ENCODE measurements at places on chromosomes 7 and 10.

DNA sequence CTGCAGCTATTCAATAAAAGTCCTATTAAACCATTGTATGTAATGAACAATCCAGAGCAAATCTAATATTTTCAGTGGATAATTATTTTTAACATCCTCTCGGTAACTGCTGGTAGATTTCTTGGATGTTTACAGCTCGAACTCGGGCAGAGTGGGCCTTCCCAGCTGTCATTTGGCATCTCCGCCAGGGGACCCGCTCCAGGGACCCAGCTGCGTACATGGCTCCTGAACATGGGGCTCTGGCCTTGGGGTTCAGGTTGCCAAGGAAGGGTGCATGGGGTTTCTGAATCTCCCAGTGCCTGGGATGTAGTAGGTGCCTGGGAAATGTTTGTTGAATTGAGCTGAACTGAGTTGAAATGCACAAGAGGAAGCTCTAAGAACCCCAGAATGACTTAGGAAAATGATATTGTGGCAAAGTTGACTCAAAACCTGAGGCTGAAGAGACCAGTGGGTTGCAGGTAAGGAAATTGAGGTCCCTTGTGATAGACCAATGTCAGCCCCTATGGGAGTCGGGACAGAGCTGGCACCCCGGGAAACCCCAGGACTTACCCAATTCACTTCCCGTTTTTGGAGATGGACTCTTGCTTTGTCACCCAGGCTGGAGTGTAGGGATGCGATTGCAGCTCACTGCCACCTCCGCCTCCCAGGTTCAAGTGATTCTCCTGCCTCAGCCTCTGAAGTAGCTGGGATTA lies 228.4 kb downstream of the CUX1 start:
- no peak for DNase-seq

DNA sequence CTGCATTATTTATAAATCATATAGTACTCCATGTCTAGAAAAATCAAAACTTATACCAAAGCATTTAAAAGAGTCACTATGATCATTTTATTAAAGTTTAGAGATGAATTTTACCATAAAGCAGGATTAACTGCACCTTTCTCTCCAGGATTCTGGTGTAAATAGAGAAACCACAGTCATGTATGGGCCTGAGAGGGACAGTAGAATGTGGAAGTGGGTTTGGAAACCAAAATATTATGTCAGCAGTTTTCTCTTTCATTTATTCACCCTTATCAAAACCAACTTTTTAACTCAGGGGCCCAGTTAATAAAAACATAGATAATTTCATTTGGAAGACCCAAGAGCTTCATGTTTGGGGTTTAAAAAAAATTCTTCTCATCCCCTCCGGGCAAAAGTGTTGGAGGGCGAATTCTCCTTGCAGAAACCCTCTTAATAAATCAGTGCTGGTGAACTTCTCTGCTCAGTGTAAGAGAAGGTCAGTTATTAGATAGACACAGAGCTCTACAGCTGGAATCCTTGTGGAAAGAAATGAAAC lies 266.2 kb downstream of the CREB5 start:
- DNase-seq, result peak; percentile 31

DNA sequence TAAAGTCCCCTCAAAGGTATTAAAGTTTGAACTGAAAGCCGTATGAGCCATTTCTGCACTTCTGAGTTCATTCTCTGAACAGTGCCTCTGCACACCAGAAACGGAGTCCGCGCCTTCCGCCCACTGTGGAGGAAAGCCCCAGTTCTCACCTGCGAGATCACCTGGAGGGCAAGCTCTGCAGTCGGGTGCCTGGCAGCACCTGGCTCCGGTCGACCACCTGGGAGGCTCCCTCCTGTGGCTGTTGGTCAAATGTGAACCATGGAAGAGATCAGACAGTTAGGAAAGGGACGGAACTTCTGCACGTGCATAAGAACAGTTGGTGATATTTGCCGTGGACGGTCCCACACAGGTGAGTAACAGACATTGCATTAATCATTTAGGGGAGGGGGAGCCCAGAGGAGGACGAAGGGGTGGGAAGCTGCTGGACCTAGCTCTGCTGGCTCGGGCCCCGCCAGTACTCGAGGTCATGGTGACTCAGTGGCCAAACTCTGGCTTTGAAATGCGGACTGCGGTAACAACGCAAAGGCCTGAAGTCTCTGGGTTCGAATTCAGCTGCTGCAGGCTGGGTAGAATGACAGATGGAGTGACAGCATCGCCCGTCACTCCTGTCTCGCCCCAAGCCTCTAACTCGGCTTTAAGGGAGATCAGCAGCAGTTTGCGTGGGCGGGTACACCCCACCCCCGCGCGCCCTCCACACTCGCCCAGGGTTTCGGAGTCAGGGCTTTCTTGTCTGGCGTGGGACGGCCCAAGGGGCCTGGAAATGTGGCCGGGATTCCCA lies 1.7 kb upstream of the DPYSL4 start:
- no peak for DNase-seq

DNA sequence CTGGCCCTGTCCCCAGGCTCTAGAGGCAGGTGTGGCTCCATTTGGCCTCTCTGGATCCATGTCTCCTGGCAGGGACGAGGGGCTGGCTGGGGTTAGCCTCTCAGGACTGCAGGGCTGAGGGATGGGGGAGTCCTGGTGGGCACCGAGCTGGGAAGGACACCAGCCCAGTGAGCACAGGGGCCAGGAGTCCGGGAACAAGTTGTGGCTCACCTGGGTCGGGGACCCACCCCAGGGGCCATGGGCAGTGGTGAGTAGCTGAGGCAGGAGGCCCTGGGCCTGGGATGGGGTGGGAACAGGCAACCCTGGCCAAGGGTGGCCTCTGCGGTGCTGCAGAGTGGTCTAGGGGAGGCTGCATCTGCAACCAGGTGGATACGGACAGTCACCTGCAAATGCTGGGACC lies 24.1 kb downstream of the ANTXRL start:
- no peak for DNase-seq

- no peak for DNase-seq
Observed at GRCh38 chr10:23362879-23363792, 18.5 kb upstream of the C10orf67 start.

DNA sequence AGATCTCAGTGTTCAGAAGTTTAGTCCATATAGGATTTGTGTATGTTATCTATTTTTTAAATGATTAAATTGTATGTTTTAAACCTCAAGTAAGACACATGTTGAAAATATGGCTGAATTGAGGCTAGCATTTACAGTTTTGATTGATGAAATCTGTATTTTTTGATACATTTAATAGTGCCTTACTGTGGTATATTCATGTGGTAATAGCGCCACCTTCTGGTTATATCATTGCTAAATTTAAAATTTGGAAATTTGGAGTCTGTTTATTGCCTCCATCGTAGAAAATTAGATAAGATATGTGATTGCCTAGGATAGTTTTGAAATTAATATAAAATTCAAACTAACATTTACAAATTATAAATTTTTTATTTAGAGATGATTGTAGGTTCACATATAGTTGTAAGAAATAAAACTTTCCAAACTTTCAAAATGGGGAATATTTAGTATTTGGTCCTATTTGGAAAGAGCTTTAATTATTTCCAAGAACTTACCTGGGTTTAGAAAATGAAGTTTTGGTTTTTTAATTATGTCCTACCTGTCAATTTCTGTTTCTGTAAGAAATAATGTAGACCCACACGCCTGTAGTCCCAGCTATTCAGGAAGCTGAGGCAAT lies 19.1 kb upstream of the ARMS2 start:
- peak; percentile 48 for DNase-seq

DNA sequence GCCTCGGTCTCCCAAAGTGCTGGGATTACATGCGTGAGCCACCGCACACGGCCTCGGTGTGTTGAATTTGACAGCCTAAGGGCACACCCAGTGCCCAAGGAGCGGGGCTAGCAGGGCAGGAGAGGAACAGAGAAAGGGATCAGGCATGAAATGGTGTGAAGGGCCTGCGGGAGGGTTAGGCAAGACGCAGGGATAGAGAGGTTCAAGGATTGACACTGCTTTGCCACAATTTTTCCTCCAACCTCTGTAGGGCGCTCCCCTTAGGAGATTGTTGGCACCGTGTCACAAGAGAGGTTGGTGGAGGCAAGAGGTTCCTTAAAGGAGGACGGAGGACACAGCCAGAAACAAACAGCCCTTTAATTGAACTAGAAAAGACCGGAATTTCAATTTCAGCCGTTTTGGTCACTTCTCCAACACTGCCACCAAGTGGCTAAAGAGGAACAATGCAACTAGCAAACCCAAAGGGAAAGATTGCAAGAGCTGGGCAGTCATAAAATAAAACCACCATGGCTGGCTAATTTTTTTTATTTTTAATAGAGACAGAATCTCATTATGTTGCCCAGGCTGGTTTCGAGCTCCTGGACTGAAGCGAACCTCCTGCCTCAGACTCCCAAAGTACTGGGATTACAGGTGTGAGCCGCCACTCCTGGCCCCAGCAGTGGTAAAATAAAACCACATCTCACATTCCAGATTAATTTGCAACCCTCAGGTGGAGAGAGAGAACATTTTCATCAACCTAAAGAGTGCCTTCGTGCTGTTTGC lies 6.9 kb upstream of the CREB3L2 start:
- DNase-seq, result peak; percentile 69

GRCh38 chr7:37433166-37433565 lies 15.5 kb downstream of the ELMO1 start:
- no peak for DNase-seq

- peak; percentile 70 for DNase-seq
Observed at GRCh38 chr10:125076891-125077541, 83.3 kb downstream of the CTBP2 start.

GRCh38 chr10:27695706-27696105 lies 49.9 kb downstream of the MKX start:
- no peak for DNase-seq

- DNase-seq, result no peak
Observed at GRCh38 chr10:79181227-79181626, 112.5 kb downstream of the ZMIZ1 start.

GRCh38 chr10:454860-455259 lies 234.6 kb downstream of the DIP2C start:
- peak; percentile 88 for DNase-seq

DNA sequence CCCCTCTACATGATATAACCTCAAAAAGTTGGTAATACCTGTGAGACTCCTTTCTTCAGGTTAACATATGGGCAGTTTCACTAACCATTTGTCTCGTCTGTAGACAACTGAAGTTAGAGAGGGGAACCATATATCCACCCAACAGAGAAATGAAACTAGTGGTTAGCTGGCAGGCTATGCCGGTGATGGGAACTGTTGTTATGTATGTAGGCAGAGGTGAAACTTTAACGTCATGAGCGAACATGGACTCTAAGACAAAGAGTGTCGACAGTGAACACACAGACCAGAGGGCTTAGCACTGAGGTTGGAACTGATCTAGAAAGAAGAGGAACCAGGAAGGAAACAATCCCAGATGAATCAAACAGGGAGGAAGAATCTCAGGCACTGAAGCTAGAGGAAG lies 112.4 kb downstream of the ELMO1 start:
- no peak for DNase-seq

- no peak for DNase-seq
Observed at GRCh38 chr10:126857178-126857806, 47.9 kb upstream of the DOCK1 start.

DNA sequence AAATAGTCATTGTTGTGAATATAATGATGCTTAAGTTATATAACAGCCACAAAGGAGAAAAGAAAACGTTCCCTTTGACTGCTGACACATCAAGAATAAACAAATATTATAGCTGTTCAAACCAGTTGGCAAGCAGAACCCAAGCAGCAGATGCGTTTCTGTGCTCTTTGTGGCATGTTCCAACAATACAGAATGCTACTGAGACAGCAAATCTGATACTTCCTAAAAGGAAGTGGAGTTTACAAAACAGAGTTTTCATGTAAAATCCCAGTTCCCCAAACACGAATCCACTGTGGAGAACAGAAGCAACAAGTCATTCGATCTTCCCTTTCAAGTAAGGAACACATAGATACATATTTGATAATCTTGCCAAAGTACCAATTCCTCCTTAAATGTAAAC lies 170.9 kb upstream of the ASAH2 start:
- DNase-seq, result no peak

DNA sequence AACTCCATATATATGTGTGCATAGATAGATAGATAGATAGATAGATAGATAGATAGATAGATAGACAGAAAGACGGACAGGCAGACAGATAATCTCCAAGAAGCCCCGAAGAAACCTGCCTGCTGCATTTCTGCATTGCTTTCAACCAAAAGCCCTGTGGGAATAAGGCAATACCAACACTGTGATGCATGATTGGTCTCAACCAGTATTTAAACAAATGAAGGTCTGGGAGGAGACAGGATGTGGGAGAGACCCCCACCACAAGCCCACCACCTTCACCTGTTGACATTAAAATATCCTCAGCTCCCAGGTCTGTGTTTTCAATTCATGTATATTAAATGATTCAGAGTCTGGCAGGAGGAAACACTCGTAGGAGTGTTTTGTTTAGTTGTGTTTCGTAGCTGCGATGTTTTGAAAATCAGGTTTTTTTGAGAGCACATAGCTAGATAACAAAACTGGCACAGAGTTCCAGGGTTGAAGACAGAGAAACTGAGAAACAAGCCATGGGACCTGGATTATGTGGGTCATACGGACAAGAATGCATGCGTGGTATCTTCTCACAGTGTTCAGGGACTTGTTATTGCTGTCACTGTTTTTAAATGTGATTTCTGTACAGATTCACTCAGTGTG lies 200.7 kb upstream of the AHR start:
- DNase-seq, result no peak

DNA sequence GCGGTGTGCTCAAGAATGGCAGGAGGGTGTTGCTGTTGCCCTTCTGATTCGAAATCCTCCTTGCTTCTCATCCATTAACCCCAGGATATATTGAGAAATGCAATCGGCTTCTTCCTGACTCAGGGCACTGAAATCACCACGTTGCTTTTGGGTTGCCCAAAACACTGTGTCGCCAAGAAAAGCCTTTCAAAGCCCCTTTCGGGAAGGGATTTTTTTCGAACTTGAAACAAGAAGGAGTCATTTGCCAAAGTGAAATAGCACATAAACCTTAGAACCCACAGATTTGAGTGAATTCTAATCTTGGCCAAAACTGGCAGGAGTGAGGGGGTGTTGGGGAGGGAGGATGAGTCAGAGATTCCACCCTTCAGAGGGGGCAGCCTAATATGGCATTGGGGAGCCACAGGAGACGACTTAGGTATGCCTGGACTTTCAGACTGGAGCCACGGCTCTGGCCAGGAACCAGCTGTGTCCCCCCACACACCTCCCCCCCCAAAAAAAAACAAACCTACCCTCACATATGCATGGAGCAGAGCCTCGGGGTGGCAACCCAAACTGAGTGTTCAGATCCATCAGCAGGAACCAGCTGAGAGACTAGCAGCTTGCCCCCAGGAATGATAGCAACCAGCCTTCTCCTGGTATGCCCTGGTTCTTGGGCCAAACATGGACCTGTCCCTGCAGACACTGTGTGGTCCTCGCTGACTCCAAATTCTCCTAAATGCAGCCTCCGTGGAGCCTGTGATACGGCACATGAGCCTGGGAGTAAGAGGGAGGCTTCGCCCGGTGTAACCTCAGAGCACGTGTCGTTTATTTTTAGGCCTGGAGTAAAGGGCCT lies 138.4 kb downstream of the FGFR2 start:
- DNase-seq, result no peak

DNA sequence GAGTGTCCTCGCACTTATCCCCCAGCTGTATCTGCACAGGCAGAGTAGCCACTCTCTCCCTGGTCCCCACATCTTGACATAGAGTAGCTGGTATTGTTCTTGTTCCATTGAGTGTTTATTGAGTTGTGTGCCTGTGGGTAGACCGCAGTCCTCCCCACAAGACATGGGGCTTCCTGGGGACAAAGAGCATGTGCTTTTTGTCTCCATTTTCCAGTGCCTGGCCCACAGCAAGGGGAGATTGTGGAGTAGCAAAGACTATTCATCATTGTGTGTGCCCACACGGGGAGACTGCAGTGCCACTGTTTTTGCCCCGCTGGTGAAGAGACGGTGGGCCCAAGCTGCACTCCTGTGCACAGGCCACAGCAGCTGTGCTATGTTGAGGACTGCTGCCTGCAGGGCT lies 63.5 kb downstream of the FRMPD2 start:
- DNase-seq, result no peak

- no peak for DNase-seq
Observed at GRCh38 chr10:4568731-4569130, 257.3 kb upstream of the AKR1E2 start.

Measured in mesenchymal stem cell (in vitro differentiated cells and primary cell).